GM23248 (cell line): ENCODE measurements at places on chromosomes 12 and 14. TPM values are rescaled to one million over a fixed set of nuclear protein-coding genes. Genes with fewer than 3 reads are reported as not detected.

Gene HOTAIR
- total RNA-seq, result not detected in 2 replicates

Gene C1S
- 174 and 200 TPM in 2 replicates for total RNA-seq

Gene SLC6A13
- not detected in 2 replicates for total RNA-seq

Gene HAL
- total RNA-seq, result not detected in 2 replicates

Gene FAM216A
- 11.5 and 18.1 TPM in 2 replicates for total RNA-seq

Gene NFE2
- not detected in 2 replicates for total RNA-seq

Gene MMP19
- 17.6 and 26.3 TPM in 2 replicates for total RNA-seq

Gene PRH2
- 2.5 TPM in 1 of 2 replicates, not detected in the other for total RNA-seq

Gene CSRP2
- 53.0 and 62.2 TPM in 2 replicates for total RNA-seq

Gene TAS2R43
- total RNA-seq, result 0.63 TPM in 1 of 2 replicates, not detected in the other

Gene LRP1-AS
- total RNA-seq, result not detected in 2 replicates
